ENCODE measurements at places on chromosomes 5 and 9.

DNA sequence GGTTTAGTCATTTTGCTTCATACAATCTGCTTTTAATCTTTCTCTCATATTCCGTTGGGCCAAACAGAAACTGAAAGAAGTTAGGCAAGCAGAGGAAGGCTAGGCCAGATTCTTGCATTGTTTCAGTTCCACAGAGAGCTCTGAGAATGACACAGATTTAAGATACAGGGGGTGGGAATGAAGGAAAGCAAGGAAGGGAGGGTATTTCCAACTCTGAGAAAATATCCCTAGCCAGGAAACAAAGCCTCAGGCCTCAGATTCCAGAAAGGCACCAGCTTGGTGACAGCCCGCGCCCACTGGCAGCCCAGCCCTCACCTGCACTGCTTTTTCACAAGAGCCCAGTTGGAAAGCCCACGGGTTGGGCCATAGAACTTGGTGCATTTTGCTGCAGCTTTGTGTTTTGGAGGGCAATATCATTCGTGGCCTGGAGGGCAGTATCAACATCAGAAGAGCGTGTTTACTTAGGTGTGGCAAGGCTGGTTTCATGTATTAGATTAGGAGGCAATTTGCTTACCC lies 63.5 kb downstream of the ENC1 start:
- DNase-seq, result no peak

GRCh38 chr9:69173891-69174615 lies at the start of gene TJP2:
TJP2 (plus strand) TSS chr9:69174277; CDS start chr9:69174373, 96 bp downstream.
- DNase-seq, result no peak

- DNase-seq, result no peak
These were observed 179.5 kb downstream of the KIF4B start for GRCh38 chr5:155193029-155193428.

GRCh38 chr9:129235931-129236331 lies 57.9 kb upstream of the IER5L start:
- no peak for DNase-seq

DNA sequence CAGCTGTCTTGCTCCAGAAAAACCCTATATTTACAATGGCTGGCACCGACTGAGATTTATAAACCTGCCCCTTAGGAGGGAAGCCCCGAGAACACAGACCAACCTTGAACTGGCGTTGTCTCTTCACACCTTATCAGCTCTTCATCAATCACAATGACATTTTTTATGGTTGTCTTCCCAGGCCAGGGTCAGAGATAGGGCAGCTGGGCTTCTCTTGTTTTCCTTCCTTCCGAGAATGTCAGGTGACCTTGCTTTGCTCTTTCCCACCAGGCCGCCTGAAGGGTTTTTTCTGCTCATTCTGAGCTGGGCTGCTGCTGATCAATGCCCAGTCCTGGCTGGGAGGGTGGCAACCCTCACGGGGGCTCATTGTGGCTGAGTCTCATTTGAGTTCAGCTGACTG lies 619.1 kb downstream of the CCDC171 start:
- no peak for DNase-seq

DNA sequence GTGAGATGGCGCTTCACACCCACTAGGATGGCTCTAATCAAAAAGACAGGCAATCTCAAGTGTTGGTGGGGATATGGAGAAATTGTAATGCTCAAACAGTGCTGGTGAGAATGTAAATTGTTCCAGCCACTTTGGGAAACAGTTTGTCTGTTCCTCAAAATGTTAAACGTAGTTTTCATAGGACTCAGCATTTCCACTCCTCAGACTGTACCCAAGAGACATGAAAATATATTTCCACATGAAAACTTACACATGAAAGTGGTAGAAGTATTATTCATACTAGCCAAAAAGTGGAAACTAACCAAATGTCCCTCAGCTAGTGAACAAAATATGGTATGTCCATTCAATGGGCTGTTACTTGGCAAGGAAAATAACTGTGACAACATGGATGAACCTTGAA lies 107.7 kb upstream of the CTSL start:
- DNase-seq, result no peak

DNA sequence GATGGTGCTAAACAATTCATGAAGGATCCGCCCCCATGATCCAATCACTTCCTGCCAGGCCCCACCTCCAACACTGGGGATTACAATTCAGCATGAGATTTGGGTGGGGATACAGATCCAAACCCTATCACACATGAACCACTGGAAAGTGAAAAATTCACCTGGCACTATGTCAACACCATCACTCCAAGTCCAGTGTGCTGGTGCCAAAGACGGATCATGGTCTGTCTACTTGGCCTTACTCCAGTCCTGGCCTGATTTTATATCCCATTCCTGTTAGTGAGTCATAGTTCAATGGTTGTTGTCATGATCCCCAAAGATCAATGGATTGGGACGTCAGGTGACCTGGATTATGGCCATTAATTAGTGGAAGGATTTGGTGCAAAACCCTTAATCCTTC lies 147.4 kb upstream of the RPS23 start:
- DNase-seq, result no peak

DNA sequence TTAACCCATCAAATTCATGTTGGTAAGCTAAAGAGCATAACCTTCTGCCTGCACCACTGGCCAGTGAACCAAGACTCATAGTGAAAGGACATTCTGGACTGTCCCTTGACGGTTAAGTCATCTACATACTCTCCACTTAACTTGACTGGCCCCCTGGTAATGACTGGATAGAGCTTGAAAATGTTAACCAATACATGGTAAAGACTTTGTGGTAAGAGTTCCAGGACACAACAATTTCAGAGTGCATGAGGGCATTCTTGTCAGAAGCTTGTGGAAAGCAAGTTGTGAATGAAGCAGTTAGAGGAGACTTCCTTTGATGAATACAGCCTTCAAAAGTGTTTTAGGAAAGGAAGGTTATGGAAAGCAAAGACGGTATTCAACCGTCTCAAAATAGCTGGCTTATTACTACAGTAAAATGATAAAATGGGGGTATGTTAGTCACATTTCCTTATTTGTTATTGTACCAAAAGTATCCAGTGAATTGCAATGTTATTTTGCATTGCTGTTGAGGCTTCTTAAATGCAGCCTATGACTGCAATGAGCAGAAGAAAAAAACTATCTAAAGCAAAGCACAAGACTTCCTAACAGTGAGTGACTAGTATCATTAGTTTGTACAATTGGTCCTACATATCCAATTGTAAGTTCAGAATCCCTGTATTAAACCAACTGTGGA lies 47.2 kb upstream of the DAB2 start:
- no peak for DNase-seq

DNA sequence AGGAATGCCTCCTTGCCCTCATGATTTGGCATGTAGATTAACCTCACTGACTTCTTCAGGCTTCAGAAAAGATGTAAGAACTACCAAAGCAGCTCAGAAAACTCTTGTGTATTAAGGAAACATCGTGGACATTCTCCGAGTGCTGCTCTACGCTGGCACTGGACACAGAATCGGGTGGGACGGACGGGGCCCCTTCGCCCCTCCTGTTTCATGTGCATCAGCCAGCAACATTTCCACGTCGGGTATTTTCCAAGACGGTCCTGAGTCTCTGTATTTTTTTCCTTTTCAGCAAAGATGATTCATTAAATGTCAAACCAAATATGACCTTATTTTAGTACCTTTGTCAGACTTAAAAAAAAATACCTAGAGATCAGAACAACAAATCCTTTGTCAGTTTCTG lies 583.6 kb downstream of the CCDC171 start:
- no peak for DNase-seq

- no peak for DNase-seq
These were observed 861 bp downstream of the MTX3 start for GRCh38 chr5:79990205-79990597.

- DNase-seq, result no peak
These were observed 921 bp downstream of the KCNIP1 start for GRCh38 chr5:170504616-170505266.

DNA sequence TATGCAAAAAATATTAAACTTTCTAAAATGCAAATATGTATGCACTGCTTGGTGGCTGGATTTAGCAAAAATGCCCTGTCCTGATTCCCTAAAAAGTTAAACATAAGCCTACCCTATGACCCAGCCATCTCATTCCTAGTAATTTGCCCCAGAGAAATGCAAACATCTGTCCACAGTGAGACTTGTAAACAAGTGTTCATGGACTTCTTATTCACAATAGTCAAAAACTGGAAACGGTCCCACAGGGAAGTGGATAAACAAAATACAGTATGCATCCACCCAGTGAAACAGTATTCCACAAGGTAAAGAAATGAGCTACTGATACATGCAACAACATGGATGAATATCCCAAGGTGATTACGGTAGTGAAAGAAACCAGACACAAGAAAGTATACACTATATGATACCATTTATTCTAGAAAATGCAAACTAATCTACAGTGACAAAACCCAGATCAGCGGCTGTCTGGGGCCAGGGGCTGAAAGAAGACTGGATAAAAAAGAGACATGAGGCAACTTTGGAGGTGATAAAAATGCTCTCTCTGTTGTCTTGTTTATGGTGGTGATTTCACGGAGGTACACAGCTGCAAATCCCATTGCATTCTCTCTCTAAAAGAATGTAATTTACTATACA lies 277.3 kb downstream of the GLIS3 start:
- no peak for DNase-seq

GRCh38 chr5:133155326-133155969 lies 103.6 kb downstream of the HSPA4 start:
- no peak for DNase-seq

- no peak for DNase-seq
These were observed 18.4 kb upstream of the FBP2 start for GRCh38 chr9:94612071-94612470.

- no peak for DNase-seq
These were observed 42.2 kb downstream of the NEURL1B start for GRCh38 chr5:172683264-172683644.

DNA sequence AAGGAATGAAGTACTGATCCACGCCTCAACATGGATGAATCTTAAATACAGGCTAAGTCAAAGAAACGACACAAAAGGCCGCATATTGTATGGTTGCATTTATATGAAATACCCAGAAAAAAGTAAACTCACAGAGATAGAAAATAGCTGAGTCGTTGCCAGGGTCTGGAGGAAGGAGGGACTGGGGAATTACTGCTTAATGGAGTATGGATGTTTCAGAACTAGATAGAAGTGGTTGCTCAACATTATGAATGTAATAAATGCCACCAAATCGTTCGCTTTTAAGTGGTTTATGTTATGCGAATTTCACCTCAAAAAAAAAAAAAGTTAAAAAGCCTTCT lies 784 bp upstream of the MSANTD3 start:
- no peak for DNase-seq

GRCh38 chr9:1057910-1058309 lies 7.8 kb downstream of the DMRT2 start:
- DNase-seq, result peak; percentile 98

GRCh38 chr9:16032799-16033198 lies 480.0 kb downstream of the CCDC171 start:
- DNase-seq, result no peak

DNA sequence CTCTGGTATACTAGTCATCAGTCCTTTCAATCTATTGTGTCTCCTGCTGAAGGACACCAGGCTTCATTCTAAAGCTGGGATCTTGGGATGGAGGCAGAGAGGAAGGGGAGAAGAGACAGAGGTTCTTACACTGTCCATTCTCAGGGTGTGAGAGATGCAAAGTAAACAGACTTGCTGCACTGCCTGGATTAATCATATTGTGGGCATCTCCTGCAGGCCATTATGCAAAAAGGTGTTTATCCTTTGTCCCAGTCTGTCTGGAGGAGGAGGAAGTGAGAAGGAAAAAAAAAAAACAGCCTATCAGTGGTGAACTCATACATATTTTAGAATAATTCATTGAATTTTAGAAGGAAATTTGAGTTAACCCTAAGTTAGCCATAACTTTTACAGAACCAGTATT lies 92.9 kb upstream of the TNPO1 start:
- DNase-seq, result no peak

DNA sequence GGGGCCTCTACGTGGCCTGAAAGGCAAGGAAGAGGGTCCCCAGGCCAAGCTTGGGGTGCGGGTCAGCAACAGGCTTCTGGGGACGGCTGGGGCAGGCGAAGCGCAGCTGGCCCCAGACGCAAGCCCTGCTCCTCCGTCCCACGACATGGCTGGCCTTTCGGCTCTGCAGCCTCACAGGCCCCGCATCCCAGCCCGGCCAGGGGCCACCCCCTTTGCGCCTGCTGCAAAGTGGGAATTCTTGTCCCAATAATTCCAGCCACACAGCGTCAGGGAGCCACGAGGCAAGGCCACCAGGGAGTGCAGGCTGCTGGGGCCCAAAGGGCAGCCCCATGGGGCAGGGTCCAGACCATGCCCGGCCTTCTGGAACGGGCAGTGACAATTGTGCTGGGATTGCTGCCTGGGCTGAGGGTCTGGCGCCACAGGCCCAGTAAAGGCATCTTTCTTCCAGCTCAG lies 1.1 kb upstream of the ENTPD2 start:
- DNase-seq, result no peak

- peak; percentile 83 for DNase-seq
These were observed 32.0 kb downstream of the ANKRD55 start for GRCh38 chr5:56200971-56201666.

DNA sequence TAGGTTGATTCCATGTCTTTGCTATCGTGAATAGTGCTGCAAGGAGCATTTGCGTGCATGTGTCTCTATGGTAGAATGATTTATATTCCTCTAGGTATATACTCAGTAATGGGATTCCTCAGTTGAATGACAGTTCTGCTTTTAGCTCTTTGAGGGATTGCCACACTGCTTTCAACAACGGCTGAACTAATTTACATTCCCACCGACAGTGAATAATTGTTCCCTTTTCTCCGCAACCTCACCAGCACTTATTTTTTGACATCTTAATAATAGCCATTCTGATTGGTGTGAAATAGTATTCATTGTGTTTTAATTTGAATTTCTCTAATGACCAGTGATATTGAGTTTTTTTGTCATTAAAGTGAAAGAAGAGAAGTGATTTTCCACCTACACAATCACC lies 18.5 kb downstream of the IFNA5 start:
- no peak for DNase-seq

DNA sequence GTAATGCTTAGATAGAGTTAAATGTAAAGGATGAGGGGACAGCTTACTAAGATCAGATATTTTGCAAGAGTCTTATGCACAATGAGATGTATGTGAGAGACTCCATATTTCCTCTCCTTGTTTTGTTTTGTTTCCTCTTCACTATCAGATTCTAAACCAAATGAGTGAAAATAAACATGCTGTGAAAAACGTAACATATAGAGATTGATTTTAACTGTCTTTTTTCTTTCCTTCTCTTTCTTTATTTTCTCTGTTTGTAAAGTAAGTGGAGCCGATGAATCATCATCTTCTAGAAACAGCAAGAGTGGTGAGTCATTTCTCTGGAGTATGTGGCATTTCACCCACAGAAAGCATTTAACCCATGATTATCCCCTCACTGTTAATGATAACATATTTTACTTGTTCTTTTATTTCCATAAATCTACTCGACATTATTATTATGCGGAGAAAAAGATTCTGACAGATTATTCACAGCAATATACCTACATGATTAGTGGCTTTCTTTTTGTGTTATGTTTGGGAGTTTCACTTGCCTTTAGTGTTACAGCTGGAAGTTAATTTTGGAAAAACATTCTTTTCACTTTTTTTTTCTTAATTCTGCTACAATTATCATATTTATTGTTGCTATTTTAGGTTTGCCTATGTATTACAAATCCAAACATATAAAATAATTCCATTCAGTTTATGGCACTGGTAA lies 2.1 kb upstream of the ANXA1 start:
- DNase-seq, result no peak

- no peak for DNase-seq
These were observed 35.0 kb downstream of the TPPP start for GRCh38 chr5:658103-658502.
